ENCODE measurements at places on chromosomes 1 and 21. TPM values are rescaled to one million over a fixed set of nuclear protein-coding genes. Genes with fewer than 3 reads are reported as not detected.

Gene CD1C
- total RNA-seq: 1.1 TPM

Gene VASH2
- total RNA-seq: 25.3 TPM

Gene WNT3A
- total RNA-seq: not detected

Gene S1PR1
- 10.8 TPM for total RNA-seq

Gene TMEM269
- 0.18 TPM for total RNA-seq

Gene PPM1J
- total RNA-seq: 2.1 TPM

Gene PAFAH2
- 59.7 TPM for total RNA-seq
